ENCODE measurements at places on chromosomes 3 and 15.

DNA sequence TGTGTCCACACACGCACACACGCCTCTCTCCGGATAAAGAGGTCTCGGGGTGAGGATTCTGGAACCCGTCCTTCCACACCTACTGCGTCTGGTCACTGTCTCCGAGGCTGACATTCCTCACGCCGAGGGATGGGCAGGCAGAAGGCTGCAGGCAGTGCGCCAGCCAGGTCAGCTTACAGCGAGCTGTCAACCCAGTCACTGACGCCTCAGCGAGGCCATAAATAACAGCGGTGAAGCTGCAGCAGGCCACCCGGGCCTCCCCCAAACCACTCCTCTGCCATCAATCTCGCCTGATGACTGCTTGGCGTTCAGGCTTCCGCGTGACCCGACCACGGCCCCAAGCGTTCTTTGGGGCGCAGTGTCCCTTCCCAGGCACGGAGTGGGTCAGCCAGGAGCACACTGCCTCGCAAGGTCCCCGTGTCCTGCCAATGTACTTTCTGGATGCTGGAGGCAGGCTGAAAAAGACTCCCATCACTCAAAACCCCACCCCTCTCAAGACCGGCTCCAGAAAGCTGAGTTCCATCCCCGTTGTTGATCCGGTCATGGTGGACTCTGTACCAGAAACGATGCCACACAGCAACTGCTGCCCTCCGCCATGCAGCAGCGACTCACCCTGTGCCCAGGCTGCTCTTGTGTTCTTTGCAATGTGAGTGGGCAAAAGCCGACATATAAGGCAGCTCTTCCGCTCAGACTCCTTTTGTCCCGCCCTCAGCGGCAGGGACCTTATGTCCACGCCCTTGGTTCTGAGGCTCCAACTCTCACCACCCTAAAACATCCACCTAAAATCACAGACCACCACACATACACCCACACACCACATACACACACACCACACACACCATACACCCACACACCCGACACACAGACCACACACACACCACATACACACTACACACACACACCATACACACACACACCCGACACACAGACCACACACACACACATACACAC lies 27.1 kb downstream of the CPN2 start:
- DNase-seq, result peak; percentile 19

- peak; percentile 79 for DNase-seq
Observed at GRCh38 chr15:40843885-40844695, at the start of gene SPINT1. SPINT1 (plus strand) TSS chr15:40844048; CDS start chr15:40844555, 507 bp downstream.

DNA sequence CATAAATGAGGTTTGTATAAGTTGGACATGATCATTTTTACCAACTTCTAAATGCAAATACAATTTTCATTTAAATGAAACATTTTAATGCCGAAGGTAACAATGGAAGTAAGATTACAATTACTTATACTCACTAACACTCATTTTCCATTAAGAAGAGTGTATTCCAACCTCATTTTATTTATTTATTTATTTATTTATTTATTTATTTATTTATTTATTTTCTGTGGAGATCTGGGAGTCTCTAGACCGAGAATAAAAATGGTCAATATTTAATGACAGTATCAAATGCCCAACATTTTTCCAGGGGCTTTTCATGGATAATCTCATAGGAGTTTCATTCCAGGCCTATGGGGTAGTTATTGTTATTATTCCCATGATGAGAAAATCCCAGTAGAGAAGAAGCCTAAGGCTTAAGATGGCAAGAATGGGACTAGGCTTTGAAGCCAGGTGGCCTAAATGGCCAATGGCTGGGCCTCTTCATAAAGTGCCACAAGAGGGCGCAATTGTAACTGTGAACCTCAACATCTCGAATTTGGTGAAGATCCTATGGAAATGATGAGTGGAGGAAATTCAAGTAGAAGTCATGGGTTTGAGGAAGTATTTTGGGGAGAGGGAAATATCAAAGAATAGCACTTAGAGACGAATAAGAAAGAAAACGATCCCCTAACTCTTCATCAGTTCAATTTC lies 21.3 kb downstream of the VGLL3 start:
- no peak for DNase-seq

GRCh38 chr15:48569591-48570302 lies 75.8 kb downstream of the FBN1 start:
- no peak for DNase-seq

- DNase-seq, result no peak
Observed at GRCh38 chr3:67635806-67636205, 18.6 kb downstream of the SUCLG2 start.

DNA sequence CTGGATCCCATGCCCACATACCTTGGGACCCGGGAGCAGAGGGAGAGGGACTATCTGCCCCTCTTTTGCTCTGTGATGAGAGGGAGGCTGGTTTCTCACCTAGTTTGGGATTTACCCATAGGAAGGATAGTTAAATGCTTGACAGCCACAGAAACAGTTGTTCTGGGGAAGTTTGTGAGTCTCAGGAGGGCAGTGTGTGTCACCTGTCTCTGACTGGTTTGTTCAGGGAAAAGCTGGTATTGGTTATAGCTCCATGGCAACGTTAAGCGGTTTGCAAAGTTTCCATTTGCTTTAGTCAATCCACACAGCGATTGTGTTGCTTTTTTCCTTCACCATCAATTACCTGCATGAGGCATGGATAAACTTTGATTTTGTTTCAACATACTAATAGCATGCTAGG lies 3.7 kb upstream of the TMED3 start:
- DNase-seq, result no peak

- no peak for DNase-seq
Observed at GRCh38 chr3:116007000-116007399, 383.7 kb downstream of the GAP43 start.

DNA sequence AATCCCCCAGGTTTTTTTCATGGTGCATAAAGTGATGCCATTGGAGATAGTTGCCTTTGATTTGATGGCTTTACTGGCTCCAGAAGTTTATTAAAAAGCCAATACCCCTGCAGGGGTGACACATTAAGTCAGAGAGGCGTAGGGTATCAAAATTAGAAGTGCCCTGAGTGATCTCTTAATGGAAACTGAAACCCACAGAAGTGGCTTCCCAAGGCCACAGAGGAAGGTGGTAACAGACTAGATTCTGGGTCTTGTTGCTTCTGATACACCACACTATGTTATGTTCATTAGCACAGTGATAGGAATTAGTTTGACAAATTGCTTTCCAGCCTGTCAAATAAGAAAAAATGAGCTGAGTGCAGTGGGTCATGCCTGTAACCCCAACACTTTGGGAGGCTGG lies 112.3 kb downstream of the IQCH start:
- no peak for DNase-seq

Measured in stimulated activated CD4-positive, alpha-beta T cell treated with anti-CD3 and anti-CD28 coated beads, Interleukin-15, amount 100 ng/mL, for 48 hours (primary cell).